ENCODE measurements at places on chromosomes 1 and 21.

- no peak for DNase-seq
Observed at GRCh38 chr1:39082010-39082799, 56.1 kb downstream of the NDUFS5 start.

DNA sequence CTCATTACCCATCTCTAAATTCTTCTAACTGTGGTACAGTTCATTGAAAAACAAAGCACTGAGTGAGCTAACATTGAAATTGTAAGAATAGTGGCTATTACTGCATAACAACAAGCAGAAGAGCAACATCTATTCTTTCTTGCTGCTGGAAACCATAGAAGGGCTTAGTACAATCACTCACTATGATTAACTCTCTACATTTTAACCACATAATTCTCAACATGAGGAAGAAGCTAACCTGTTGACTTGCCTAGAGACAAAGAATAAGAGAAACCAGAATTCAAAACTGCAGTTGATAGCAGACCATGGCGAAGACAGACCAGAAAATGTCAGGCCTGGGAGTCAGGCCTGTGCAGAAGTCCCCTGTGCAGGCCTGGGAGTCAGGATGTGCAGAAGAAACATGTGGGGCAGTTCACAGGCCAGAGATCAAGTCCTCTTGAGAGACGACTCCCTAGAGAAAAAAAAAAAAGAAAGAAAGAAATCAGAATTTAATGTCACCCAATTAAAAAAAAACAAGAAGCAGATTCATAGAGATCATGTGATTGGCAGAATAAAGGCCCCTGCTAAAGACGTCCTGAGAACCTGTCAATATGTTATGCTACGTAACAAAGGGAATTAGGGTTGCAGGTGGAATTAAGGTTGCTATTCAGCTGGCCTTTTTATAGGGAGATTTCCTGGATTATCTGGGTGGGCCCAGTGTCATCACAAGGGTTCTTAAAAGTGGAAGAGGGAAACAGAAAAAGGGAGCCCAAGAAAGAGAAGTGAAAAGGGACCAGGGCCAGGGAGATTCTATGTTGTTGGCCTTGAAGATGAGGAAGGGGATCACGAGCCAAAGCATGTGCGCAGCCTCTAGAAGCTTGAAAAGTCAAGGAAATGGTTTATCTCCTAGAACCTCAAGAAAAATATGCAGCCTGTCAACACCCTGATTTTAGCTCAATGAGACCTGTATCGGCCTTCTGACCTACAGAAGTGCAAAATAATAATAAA, 94.9 kb downstream of the MRPL39 start:
- DNase-seq: no peak

- no peak for DNase-seq
Observed at GRCh38 chr1:18283601-18284385, 176.2 kb downstream of the IGSF21 start.

DNA sequence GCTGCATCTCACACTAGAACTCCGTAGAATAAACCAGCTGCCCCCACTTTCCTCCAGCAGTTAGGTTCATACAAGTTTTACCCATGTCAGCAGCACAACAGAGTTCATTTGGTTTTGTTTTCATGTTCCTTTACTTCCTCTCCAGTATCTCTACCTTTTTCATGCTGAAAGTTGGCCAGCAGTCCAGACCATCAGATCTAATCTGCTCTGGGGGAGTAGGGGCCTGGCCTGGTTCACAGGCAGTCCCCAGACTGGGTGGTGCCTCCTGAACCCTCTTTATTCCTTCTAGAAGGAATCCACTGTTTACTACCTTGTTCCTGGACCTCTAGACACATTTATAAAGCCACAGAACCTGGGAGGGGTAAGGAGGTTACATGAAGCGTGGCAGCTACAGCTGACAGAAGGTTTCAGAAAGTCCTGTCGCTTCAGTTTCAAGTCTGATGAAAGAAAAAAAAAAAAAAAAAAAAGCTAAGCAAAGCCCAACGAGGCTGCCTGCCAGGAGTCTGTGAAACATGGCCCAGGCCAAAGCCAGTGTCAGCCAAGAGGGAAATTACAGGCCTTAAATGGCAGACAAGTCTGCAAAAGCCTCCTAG, 184.6 kb upstream of the JUN start:
- DNase-seq: no peak

GRCh38 chr1:202938287-202938925, 11.4 kb upstream of the KLHL12 start:
- DNase-seq: no peak

DNA sequence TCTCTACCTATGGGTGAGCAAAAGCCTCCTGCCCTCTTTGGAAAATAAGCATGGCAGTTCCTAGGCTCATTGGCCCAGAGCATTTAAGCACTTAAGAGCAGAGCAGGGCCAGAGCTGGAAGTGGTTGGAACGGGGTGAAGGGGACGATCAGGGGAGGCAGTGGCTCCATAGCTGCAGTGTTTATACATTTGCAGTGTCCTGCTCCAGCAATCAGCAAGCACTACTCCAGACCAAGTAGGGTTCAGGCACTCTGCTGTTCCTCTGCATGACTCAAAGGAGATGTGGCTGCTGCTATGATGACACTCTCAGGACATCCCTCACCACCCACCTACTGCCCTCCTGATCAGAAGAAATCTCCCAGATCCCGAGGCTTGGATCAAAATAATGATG, 55.0 kb downstream of the TRABD2B start:
- DNase-seq: no peak
